Iris pigment epithelial cell (primary cell): ENCODE measurements at places on chromosomes 16 and 17.

- peak; percentile 66 for DNase-seq
These were observed 11.9 kb downstream of the MT4 start for GRCh38 chr16:56576585-56577299.

DNA sequence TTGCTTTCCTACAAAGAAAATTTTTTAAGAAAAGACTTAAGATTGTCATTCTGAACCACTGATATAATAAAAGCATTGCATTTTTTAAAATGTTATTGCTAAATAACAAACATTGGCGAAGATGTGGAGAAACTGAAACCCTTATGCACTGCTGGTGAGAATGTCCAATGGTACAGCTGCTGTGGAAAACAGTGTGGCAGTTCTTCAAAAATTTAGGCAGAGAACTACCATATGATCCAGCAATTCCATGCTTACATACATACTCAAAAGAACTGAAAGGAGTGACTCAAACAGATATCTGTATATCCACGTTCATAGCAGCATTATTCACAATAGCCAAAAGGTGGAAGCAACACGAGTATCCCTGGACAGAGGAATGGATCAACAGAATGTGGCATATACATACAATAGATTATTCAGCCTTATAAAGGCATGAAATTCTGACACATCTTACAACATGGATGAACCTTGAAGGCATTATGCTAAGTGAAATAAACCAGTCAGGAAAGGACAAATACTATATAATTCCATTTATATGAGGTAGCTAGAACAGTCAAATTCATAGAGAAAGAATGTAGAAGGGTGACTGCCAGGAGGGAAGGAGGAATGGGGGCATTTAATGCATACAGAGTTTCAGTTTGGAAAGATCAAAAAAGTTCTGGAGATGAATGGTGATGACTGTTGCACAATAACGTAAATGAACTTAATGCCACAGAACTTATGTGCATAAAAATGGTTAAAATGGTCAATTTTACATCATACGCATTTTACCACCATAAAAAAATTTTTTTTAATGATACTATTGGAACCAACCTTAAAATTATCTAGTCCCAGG, 92.1 kb downstream of the CACNG1 start:
- peak; percentile 24 for DNase-seq

DNA sequence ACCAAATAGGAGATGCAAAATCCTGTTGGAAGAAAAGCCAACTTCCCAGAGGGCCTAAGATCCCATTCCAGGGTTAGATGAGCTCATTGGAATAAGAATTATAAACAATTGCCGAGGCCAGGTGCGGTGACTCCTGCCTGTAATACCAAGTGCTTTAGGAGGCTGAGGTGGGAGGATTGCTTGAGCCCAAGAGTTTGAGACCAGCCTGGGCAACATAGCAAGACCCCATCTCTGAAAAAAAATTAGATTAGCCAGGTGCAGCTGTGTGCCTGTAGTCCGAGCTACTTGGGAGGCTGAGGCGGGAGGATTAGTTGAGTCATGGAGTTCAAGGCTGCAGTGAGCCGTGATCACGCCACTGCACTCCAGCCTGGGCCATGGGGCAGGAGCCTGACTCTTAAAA, 17.8 kb upstream of the SDR42E2 start:
- DNase-seq, result no peak

DNA sequence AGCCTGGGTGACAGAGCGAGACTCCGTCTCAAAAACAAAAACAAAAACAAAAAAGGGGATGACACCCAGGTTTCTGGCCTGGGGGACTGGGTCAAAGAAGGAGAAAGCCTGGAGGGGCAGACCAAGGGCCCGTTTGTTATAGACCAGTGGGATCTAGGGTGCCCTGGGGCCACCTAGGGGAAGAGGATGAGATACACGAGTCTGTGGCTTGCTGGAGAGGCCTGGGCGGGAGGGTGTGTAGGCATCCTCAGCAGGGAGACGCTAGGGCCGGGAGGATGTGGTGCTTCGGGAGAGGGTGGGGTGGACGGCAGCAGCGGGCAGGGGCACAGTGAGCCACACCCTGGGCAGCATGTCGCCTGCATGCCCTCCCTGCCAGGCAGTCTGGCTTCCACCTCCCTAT, 17.1 kb upstream of the CRK start:
- DNase-seq, result no peak

GRCh38 chr17:49223168-49223516, 7.4 kb downstream of the PHOSPHO1 start:
- DNase-seq, result no peak

GRCh38 chr17:37092071-37092470, 143.3 kb downstream of the AATF start:
- DNase-seq, result peak; percentile 45

GRCh38 chr17:52138350-52138749, 20.2 kb downstream of the CA10 start:
- no peak for DNase-seq
